Choroid plexus epithelial cell (primary cell): ENCODE measurements at places on chromosomes 12 and 14.

- DNase-seq = peak; percentile 26
These were observed 15.5 kb upstream of the TMX1 start for GRCh38 chr14:51224551-51224950.

GRCh38 chr14:95889236-95889979 is 12.8 kb downstream of the TUNAR start:
- DNase-seq = no peak

DNA sequence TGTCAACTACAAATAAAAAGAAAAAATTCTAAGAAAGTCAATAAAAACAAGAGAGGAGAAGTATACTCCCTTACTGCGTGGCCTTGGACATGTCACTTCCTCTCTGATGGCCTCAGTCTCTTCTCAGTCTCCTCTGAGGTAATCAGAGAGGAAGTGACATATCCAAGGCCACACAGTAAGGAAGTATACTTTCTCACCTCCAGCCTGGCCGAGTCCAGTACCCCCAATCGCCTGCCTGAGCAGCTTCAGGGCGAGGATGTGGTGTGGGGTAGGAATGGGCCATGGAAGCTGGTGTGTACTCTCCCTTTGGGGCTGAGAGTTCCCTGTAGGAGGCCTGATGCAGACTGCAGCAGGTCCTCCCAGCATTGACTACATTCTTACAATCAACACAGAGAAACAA is 15.8 kb downstream of the VDR start:
- no peak for DNase-seq

DNA sequence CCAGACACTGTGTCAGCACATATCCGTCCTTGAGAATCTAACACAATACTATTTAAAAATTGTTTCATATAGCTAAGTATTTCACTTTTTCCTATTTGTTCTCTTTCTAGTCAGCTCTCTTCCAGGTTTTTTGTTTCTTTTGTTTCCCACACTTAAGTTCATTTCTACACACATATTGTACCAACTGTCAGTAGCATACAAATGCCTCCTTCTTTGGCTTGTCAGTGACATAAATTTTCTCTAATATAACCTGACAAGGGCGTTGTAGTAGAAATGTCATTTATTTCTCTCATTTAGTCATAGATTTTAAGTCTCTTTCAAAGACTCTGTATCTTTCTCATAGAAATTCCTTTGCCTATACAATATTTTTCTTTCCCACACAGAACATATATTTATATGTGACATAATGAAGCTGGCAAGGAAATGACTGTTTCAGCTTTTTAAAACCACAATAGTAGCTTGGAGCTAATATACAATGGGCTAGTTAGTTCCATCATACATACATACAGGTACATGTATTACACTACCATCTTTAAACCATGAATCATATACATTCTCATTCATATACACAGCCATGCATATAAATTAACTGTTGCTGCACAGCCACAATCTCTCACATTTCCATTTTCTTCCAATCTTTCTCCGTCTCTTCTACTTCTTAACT is 42.3 kb upstream of the EPS8 start:
- DNase-seq = no peak

GRCh38 chr12:132356691-132357622 is 27.6 kb upstream of the GALNT9 start:
- peak; percentile 88 for DNase-seq

GRCh38 chr14:29168149-29168548 is 401.6 kb downstream of the FOXG1 start:
- DNase-seq = no peak

- peak; percentile 68 for DNase-seq
These were observed 55.6 kb upstream of the ACTN1 start for GRCh38 chr14:69034612-69035262.
